ENCODE measurements at places on chromosomes 11 and 22.

DNA sequence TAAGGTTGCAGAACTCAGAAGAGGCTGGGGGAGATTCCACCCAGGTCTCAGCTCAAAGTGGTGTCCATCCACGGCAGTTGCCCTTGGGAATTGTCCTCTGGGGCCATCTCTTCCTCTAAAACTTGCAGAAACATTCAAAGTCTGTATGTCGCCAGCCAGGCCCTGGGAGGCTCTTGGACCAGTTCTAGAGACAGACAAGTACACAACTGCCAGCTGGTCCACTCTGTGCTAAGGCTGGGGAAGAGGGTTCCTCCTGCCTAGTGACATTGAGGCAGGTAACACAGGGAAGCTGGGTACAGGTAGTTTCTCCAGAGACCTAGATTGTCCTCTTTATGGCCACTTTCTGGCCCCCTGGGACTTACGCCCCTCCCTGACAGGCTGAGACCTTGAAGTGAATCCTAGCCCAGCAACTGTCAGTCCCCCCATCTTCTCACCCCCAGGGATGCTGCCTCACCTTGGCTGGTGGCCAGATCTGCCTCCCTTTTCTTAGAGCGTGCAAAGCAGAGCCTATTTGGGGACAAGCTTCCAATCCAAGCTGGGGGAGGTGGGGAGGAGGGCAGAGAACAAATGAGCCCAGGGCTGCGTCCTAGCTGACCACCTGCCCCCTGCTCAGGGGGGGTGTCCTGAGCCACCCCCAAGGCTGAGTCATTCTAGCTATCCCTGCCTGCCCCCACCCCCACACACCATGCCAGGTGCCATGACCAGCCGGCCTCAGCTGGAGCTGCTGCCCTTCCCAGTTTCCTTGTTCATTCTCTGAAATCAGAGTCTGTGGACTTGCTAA, 8.4 kb downstream of the FAM83F start:
- DNase-seq = no peak

- DNase-seq = no peak
These were observed 52.4 kb downstream of the TECTA start for GRCh38 chr11:121153472-121153871.

DNA sequence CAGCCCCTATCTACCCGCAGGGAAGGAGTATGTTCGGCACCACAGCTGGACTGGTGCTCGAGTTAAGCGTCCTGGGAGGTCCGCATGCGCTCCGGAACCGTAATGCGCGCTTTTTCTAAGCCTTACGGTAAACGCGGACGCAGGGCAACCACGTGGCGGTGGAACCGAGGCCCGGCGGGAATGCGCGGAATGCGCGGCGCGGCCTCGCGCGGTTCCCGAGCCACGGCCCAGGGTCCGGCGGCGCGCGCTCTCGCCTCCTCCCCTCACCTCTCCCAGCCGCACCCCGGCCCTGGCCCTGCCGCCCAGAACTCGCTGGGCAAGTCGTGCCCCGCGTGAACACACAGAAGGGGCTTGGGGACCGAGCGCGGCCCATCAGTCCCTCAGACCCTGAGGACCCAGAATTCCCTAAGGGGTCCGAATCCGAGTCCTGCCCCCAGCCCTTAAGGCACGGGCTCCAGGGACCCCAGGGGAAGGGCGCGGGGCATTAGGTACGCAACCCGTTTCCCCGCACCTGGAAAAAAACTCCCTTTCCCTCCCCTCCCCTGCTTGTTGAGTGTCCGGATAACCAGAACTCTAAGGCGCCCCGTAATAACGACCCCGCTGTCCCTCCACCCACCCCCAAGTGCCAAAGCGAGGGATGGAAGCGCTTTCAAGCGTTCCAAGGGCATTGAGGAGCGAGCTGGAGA, 4.3 kb upstream of the CCND1 start:
- DNase-seq = peak; percentile 89

- DNase-seq = peak; percentile 2
These were observed 27.2 kb upstream of the PDGFD start for GRCh38 chr11:104191124-104191523.

DNA sequence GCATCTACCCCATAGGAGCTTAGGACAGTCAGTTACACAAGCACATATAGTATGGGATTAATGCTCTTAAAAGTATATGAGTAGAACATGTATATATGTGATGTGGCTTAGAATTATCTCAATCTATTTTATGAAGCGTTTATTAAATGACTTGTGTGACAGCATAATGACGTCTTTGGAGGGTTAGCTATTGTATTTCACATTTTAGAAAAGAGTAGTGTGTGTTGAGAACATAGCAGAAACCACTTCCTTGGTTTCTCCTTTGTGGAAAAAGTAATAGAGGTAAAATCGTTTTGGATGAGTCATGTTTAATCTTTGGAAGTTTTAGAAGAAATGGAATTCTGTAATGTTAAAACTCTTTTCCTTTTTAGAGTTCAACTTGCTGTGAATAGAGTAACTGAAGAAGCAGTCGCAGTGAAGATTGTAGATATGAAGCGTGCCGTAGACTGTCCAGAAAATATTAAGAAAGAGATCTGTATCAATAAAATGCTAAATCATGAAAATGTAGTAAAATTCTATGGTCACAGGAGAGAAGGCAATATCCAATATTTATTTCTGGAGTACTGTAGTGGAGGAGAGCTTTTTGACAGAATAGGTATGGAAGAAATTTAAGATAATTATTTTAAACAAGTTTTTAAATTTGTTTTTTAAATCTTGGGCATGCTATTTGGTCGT, 2.4 kb downstream of the CHEK1 start:
- DNase-seq = no peak

Data from fibroblast of gingiva (primary cell).